Coronary artery (tissue), 2 donors: ENCODE measurements at places on chromosomes 1 and 21.

GRCh38 chr1:238107322-238107721 is 216.6 kb upstream of the ZP4 start:
- no peak for DNase-seq

DNA sequence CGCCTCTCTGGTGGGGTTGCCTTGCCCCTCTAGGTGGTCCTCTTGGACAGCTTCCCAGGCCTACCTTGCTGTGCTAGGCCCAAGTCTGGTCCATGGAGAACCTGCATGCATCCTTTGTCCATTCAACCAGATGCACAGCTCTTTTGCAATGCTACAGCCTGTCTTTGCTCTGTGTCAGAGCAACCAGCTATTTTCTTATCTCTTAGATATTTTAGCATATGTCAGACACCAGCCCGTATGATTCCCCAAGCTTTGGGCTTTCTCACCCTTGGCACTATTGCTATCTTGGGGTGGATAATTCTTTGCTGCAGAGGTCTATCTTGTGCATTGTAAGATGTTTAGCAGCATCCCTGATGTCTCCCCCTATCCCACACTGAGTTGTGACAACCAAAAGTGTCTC is 32.3 kb downstream of the TNN start:
- DNase-seq: no peak

DNA sequence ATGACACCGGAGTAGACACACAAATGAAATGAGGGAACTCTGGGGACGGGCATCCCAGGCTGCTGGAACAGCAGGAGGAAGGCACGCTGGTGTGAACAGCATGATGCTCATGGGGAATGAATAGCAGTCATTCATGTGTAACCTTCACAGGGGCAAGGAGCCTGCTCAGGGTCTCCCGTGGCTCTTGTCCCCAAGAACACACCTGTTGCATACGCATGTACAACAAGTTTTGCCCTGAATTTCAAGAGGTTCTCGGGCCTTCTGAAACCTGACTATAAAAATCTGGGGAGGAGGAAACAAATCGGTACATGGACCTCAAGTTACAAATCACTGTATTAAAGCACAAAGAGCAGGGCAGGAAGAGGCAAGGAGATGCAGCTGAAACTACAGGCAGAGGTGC is 93.4 kb downstream of the RRAGC start:
- no peak for DNase-seq

- no peak for DNase-seq
Measured at GRCh38 chr21:35154788-35155187, 105.7 kb upstream of the RUNX1 start.

GRCh38 chr1:166839600-166840308 is 479 bp downstream of the POGK start:
- DNase-seq: no peak

GRCh38 chr1:21325231-21325718 is 35.0 kb upstream of the ECE1 start:
- DNase-seq: no peak

GRCh38 chr1:9732123-9732971 is 80.8 kb downstream of the PIK3CD start:
- DNase-seq: no peak

GRCh38 chr1:175033953-175034352 is 10.7 kb upstream of the MRPS14 start:
- no peak for DNase-seq

DNA sequence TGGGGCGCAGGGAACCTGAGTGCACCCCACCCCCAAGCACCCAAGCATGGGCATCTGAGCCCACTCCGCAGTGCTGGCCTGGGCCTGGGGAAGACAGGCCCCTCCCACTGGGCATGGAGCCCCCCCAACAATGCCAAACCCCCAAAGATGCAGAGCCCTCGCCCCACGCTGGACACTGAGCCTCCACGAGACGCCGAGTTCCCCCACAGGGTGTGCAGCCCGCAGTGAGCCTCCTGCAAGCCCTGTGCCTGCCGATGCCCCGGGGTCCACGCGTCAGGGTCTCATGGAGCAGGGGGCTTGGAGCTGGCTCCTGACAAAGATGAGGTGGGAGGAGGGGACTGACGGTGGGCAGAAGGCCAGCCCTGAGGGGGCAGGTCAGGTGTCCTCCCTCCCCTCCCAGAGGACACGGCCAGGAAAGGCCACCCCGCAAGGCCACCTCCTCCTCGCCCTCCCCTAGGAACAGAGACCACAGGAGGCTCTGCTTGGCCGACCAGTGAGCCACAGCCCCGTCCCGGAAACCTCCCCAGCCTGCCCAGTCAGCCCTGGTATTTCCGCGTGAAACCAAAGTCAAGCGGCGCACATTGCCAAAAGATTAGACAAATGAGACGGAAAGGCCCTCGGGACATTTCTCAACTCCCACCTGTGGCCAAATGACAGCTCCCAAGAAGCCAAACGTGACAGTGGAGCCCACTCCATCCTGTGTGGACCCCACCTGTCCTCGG is 33.4 kb downstream of the MEGF6 start:
- no peak for DNase-seq

DNA sequence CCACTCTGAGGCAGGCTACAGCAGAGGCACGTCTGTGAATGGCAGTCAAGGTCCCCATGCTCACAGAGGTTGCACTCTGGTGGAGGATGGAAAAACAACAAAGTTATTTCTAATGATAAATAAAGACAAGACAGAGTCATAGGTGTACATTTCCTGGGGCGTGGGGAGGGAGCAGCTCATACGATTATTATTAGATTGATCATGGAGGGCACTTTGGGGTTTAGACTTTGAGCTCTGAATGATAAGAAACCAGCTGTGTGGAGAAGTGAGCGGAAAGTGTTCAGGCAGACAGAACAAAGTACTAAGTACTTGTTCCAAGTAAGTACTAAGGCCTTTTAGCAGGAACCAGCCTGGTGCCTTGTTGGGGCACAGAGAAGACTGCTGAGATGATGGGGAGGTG is 86.8 kb downstream of the BRINP2 start:
- no peak for DNase-seq

DNA sequence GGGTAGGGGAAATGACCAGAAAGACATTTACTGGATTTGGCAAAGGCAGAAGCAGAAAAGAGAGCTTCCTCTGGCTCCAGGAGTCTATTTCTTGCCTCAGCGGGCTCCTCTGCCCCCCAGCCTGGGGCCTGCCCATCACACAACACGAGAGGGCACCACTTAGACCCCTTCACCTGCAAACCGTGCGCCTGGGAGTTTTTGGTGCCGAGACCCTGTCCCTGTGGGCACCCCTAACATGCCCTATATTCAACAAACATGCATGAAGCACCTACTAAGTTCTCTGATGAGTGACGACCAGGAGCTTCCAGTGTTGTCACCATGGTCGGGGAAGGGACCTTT is 18.8 kb downstream of the IL6R start:
- no peak for DNase-seq

GRCh38 chr21:44568667-44569556 is 4.6 kb upstream of the KRTAP10-4 start:
- no peak for DNase-seq

DNA sequence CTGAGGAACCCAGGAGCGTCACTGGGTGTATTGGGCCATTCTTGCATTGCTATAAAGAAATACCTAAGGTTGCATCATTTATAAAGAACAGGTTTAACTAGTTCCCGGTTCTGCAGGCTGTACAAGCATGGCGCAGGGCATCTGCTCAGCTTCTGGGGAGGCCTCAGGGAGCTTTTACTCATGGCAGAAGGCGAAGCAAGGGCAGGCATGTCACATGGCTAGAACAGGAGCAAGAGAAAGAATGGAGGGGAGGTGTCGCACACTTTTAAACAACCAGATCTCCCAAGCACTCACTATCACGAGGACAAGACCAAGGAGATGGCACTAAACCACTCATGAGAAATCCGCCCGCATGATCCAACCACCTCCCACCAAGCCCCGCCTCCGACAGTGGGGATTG is 65.2 kb downstream of the PSMG1 start:
- DNase-seq: no peak

DNA sequence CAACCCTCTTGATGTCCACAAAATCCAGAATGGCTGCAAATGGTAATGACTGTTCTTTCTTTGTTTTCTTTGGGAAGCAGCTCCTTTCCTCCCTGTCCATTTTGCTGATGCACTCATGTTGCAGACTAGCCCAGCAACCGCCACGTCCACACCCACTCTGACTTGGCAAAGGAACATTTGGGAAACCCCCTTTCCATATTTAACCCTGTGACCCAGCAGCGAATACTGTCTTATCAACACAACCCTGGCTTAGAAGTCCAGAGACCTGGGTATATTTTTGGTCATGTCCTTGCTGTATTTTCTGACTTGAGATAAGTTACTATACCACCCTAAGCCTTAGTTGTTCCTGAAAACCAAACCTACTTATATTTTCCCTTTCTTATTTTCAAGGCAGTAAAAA is 18.1 kb upstream of the SHE start:
- DNase-seq: no peak
